HL-60 (cell line): ENCODE measurements at places on chromosomes 1 and 21.

DNA sequence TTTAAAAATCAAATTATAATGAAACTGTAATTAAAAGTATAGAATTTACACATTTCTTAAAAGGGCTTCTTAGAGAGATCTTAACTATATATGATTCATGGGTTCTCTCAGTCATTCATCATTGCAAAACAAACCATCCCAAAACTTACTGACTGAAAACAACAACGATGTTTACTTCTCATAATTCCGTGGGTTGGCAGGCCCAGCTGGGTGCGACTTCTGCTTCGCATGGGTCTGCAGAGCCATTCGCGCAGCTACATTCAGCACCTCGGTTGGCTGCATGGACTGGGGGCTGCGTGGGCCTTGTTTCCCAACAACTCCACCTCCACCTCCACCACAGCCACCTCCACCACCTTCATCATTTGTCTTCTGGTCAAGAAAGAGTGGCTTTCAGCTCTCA, 4.0 kb downstream of the SLAMF8 start:
- DNase-seq, result no peak

DNA sequence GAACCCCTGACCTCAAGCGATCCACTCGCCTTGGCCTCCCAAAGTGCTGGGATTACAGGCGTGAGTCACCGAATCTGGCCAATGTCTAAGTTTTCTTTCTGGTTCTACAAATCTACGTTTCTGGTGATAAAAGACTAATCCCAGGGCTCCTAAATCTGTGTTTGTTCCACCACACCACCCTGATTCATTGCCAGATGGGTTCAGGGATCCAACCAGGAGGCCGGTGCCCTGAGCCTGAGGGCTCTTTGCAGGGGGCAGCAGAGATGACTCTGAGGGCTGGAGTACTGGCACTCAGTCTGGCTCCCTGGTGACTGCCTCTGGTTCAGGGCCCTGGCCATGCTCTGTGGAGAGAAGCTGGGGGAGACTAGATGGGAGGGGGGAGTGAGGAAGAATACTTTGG, 10.5 kb upstream of the OPRD1 start:
- no peak for DNase-seq

- peak; percentile 64 for DNase-seq
Observed at GRCh38 chr1:198934901-198935305, 296.1 kb downstream of the PTPRC start.

GRCh38 chr1:218259800-218260199, 25.3 kb upstream of the RRP15 start:
- peak; percentile 27 for DNase-seq

GRCh38 chr1:191206513-191207207, 729.0 kb upstream of the BRINP3 start:
- DNase-seq, result no peak

DNA sequence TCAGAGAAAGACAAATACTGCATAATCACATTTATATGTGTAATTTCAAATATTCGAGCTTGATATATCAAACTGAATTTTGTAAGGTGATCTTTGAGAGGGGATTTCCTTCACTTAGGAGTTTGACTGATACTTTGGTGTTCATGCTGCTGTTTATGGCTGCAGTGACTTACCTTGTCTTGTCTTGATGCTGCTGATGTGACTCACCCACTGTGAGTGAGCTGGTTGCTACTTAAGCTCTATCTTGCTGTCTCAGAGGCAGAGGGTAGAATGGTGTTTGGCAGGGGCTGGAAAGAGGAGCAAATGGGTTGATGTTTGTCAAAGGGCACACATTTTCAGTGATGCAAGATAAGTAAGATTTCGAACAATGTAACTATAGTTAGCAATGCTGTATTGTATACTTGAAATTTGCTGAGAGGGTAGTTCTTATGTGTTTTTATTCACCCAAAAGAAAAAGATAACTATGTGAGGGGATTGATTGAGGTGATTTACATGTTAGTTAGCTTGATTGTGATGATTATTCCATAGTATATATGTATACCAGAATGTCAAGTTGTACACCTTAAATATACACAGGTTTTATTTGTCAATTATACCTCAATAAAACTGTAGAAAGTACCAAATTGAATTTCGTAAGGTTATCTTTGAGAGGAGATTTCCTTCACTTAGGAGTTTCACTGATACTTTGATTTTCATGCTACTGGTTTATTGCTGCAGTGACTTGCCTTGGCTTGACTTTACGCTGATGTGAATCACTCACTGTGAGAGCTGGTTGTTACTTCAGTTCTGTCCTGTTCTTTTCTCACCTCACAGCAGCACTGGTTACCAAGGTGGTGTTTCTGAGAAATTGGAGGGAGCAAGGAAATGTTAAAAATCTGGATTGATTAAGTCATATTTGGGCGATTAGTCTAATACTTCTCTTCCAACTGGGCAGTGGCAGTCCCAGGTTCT, 94.5 kb upstream of the SLC5A9 start:
- no peak for DNase-seq

DNA sequence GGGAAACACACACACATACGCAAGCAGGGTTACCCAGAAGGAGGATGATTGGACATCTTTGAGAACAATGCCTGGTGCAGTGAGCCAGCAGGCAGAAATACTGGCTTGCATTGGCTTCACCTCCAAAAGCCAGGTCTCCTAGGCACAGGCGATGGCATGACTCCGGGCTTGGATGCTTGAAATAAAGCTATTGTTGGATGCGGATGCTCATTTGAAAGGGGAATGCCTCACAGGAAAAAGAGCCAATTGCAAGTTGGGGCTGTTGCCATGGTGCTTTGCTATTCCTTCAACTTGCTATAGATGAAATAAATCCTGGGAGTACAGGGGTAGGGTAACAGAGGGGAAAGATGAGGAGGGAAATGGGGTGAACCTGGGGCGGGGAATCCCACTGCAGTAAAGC, 180.7 kb upstream of the SGIP1 start:
- no peak for DNase-seq

- no peak for DNase-seq
Observed at GRCh38 chr1:38283696-38284470, 237.3 kb upstream of the POU3F1 start.

DNA sequence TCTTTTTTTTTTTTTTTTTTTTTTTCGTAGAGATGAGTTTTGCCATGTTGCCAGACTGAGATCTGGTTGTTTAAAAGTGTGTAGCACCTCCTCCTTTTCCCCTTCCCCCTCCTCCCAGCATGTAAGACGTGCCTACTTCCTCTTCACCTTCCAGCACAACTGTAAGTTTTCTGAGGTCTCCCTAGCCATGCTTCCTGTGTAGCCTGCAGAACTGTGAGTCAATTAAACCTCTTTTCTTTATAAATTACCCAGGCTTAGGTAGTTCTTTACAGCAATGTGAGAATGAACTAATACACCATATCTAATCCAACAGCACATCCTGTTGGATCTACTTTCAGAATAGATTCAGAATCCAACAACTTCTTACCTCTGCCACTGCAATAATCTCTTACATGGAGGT, 111.1 kb downstream of the CLIC6 start:
- DNase-seq, result no peak
